Activated CD8-positive, alpha-beta T cell treated with anti-CD3 and anti-CD28 coated beads for 36 hours (primary cell): ENCODE measurements at places on chromosomes 6 and 20. TPM values are rescaled to one million over a fixed set of nuclear protein-coding genes. Genes with fewer than 3 reads are reported as not detected.

Gene HLA-DRA
- 8.6 TPM for total RNA-seq

DNA sequence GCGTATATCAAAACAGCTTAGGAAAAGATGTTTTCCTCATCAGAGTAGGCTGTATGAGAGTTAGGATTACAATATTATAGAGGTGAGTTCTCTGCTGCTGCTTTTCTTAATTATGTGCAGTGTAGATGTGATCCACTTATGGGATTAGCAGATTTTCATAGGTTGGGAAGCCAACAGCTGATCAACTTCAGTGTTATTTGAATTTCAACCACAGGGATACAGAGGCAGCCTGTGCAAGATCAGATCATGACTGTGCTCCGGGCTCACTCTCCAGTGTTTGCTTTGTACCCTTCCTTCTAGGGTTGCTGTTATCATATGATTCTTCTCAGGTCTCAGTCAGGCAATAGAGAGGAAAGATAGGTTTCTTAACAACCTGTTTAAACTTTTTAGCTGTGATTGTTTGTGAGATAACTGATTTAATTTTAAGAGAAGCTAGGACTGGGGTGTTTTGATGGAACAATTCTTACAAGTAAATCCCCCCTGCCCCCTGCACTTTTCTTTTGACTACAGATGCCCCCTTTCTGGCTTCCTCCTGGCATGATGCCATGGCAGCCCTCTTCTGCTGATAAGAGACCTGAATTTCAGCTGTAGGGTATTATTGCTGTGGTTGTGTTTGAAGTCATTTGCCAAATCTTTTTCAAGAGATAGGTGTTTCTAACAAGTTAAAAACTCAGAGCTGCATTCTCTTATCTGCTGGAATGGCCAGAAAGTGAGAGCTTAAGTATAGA lies 8.5 kb downstream of the RNF8 start:
- no peak overlapping the region for H3K27ac ChIP-seq
- DNase-seq: no peak
- no peak overlapping the region for H3K4me3 ChIP-seq
- H3K4me1 ChIP-seq: peaks cover 7% of the 10 kb centered on the region
- no peaks in the 10 kb centered on the region for H3K27me3 ChIP-seq

DNA sequence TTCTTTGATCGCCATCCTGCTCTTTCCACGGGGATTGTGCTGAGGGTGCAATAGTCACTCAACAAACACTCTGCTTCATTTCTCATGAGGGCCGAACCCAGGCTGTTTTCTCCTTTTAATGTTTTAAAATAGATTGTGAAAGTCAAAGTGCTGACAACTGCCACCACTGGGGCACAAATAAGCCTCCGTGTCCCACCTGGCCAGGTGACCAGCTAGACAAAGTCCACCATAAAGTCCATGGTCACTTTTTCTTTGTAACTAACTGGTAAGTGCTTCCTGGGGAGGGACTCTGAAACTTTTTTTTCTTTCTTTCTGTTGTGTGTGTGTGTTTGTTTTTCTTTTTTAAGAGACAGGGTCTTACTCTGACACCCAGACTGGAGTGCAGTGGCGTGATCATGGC lies 219.8 kb downstream of the LY86 start:
- H3K27me3 ChIP-seq: no peaks in the 10 kb centered on the region
- H3K4me1 ChIP-seq: peaks cover 27% of the 10 kb centered on the region
- DNase-seq: no peak

DNA sequence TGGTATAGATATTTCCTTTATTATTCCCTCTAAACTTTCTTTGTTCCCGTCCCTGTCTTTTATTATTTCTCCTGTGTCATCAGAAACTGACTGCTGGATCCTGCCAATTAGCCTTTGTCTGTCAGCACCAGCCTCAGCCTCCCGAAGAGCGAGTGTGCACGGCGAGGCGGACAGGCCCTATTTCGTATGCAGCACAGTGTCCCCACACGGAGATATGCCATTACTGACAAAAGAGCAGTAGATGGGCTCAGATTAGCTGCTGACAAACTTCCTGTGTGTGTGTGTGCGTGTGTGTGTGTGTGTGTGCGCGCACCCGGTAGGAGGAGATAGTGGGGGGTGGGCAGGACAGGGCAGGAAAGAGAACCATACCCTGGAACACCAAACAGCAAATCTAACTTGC lies 99.5 kb upstream of the ZFP64 start:
- DNase-seq: no peak
- H3K27ac ChIP-seq: no peak overlapping the region
- no peaks in the 10 kb centered on the region for H3K36me3 ChIP-seq
- no peaks in the 10 kb centered on the region for H3K27me3 ChIP-seq
- no peak overlapping the region for H3K4me3 ChIP-seq
- peaks cover 5% of the 10 kb centered on the region for H3K4me1 ChIP-seq

GRCh38 chr20:63495167-63495720 lies 3.6 kb downstream of the EEF1A2 start:
- H3K4me3 ChIP-seq: no peak overlapping the region
- H3K27ac ChIP-seq: no peak overlapping the region
- no peaks in the 10 kb centered on the region for H3K36me3 ChIP-seq

GRCh38 chr6:21423106-21423854 lies 170.3 kb upstream of the SOX4 start:
- H3K27ac ChIP-seq: no peak overlapping the region
- H3K27me3 ChIP-seq: peaks cover 1% of the 10 kb centered on the region
- DNase-seq: no peak
- no peaks in the 10 kb centered on the region for H3K4me1 ChIP-seq
- no peak overlapping the region for H3K4me3 ChIP-seq

Gene DUSP15
- not detected for total RNA-seq

Gene COL19A1
- 0.14 TPM for total RNA-seq

GRCh38 chr6:165925474-165926156 lies 242.0 kb downstream of the TBXT start:
- H3K27me3 ChIP-seq: peaks cover 5% of the 10 kb centered on the region
- no peak overlapping the region for H3K4me3 ChIP-seq
- DNase-seq: no peak
- H3K36me3 ChIP-seq: no peaks in the 10 kb centered on the region
- H3K27ac ChIP-seq: no peak overlapping the region
- no peaks in the 10 kb centered on the region for H3K4me1 ChIP-seq

Gene APOM
- total RNA-seq: 4.4 TPM
